ENCODE measurements at places on chromosomes 1 and 21.

DNA sequence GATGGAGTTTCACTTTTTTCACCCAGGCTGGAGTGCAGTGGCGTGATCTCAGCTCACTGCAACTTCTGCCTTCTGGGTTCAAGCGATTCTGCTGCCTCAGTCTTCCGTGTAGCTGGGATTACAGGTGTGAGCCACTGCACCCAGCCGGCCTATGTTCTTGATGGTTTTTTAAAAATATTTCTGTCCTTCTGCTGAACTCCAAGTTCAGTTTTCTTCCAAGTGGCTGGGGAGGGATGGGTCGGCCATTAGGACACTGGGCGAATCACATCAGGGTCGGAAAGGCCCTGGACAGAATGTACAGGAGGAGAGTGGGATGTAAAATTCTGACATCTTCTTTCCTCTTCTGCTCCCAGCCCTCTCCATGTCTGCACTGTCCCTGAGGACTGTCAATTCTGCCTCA lies 289.6 kb downstream of the PTPRU start:
- no peak overlapping the region for H3K27ac ChIP-seq
- DNase-seq: no peak
- H3K4me1 ChIP-seq: no peaks in the 10 kb centered on the region

- no peaks in the 10 kb centered on the region for H3K27me3 ChIP-seq
- no peak for DNase-seq
- H3K4me1 ChIP-seq: no peaks in the 10 kb centered on the region
- no peak overlapping the region for H3K4me3 ChIP-seq
- H3K36me3 ChIP-seq: no peaks in the 10 kb centered on the region
Measured at GRCh38 chr1:177082855-177083693, 81.4 kb downstream of the ASTN1 start.

GRCh38 chr1:209229494-209230061 lies 353.9 kb upstream of the CAMK1G start:
- DNase-seq: no peak
- H3K4me1 ChIP-seq: no peaks in the 10 kb centered on the region
- H3K27me3 ChIP-seq: no peaks in the 10 kb centered on the region
- no peaks in the 10 kb centered on the region for H3K36me3 ChIP-seq
- H3K27ac ChIP-seq: no peak overlapping the region
- no peak overlapping the region for H3K4me3 ChIP-seq

DNA sequence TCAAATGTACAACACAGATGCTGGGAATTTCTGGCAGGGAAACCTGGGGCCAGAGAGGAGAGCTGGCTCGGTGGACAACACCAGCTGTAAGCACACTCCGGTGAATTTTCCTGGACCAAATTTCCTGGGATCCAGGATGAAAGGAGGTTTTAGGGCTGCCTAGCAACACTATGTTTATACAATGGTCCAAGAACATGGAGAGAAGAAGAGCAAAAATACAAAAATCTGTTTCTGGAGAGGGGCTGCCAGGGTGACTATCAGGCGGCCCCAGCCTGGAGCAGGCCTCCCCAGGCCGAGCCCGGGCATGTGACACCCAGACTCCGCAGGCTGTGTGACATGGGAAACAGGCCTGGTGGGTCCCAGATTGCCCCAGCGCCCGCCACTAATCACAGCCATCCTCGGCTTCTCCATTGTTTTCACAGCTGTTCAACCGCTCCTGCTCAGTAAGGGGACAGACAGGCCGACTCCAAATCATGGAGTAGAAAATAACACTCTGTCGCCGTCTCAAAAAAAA lies 336.0 kb upstream of the NFIA start:
- no peak overlapping the region for H3K4me3 ChIP-seq
- H3K4me1 ChIP-seq: no peaks in the 10 kb centered on the region
- no peaks in the 10 kb centered on the region for H3K36me3 ChIP-seq
- no peaks in the 10 kb centered on the region for H3K27me3 ChIP-seq

DNA sequence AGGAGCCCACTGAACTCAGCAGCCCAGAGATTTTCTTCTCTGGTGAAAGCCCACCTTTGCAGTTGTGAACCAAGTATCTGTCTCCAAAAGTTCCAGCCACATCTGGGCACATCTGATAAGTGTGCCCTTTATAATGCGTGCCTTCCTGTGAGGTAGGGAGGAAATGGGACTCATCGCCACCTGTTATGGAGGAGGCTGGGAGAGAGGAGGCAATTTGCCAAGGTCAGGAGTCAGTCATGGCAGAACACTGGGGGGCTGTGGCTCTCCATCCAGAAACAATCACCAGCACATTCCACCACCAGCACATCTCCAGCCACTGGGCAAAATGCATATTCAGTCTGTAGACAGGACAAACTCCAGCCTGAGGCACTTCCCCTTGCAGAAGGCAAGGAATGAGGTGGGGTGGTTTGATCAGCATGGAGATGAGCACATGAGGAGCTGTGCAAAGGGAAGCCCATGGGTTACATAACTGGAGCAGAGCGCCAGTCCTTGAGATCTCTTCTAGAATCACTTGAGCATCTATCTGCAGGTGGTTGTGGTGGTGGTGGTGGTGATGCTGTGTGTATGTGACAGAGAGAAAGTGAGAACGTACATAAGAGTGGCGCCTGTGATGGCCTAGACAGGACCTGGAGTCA lies 15.0 kb upstream of the LEMD1 start:
- H3K27me3 ChIP-seq: peaks cover 7% of the 10 kb centered on the region
- no peaks in the 10 kb centered on the region for H3K36me3 ChIP-seq
- no peak for DNase-seq
- H3K4me3 ChIP-seq: no peak overlapping the region
- H3K27ac ChIP-seq: no peak overlapping the region
- peaks cover 25% of the 10 kb centered on the region for H3K4me1 ChIP-seq

DNA sequence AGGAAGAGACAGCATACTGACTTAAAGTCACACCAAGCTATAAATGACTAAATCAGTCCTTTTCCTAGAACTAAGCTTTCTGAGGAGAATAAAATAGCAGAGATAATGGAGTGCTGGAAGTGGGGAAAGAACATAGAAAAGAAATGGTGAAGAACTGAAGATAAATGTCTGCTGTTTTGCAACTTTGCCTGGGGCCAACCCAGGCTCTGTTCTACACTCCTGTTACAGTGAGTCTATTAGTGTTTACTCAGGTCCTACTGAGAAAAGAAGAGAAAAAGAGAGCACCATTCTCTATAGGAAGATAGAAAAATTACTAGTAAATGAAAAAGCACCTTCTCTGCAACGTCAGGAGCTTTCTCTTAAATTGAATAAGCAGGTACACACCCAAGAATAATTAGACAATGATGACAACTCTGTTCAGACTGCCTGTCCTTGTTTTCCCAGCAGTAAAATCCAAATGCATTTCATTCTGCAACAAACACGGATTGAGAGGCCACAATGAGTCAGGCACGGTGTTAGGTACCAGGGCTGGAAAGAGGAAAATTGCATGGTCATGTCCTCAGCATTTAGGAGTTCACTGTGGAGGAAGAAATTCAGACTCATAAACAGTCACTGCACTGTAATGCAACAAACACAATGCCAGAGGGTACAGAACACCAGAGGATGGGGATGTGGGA lies 139.4 kb upstream of the CAMK1G start:
- no peak overlapping the region for H3K4me3 ChIP-seq
- no peak overlapping the region for H3K27ac ChIP-seq
- no peaks in the 10 kb centered on the region for H3K36me3 ChIP-seq
- H3K27me3 ChIP-seq: no peaks in the 10 kb centered on the region
- no peaks in the 10 kb centered on the region for H3K4me1 ChIP-seq
- DNase-seq: no peak

- peaks cover 9% of the 10 kb centered on the region for H3K4me1 ChIP-seq
- no peak overlapping the region for H3K4me3 ChIP-seq
- no peak for DNase-seq
- H3K27me3 ChIP-seq: no peaks in the 10 kb centered on the region
Measured at GRCh38 chr1:31866450-31867032, 50.7 kb upstream of the SPOCD1 start.

GRCh38 chr1:3463013-3463385 lies 8.5 kb downstream of the ARHGEF16 start:
- DNase-seq: no peak
- no peaks in the 10 kb centered on the region for H3K27me3 ChIP-seq
- H3K4me1 ChIP-seq: peaks cover 9% of the 10 kb centered on the region
- H3K27ac ChIP-seq: no peak overlapping the region

DNA sequence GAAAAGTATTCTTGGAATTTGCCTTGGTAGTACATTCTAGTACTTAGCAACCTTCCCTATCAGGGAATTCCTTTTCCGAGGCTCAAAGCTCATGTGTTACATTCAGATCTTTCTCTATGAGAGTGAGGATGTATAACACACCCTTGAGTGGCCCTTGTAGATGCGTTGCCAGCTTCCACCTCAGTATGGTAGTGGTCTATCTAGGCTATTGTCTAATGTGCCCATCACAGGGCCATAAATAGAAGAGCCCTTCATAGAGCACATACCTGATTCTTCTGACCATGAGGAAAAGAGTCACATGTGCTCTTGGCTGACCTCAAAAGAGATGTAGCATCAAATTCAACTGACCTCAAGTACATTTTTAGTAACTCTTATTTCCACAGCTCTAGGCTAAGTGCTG lies 14.0 kb upstream of the ZC3H11B start:
- H3K27me3 ChIP-seq: no peaks in the 10 kb centered on the region
- H3K4me3 ChIP-seq: no peak overlapping the region

DNA sequence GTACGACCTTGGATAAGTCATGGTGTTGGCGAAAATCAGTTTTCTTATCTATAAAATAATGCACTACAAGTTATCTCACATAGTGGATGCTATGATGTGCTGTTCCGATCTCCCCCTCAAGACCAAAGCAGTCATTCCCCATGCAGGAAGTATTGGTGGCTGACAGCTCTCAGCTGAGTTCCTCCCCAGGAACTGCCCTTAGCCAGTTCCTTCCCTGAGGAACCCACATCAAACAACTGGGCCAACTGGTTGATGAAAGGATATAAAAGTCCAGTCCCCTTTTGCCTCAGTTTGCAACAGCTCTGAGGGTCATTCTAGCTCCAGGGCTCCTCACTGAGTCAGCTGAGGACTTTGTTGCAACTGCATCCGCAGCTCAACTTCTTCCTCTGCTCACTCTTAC lies 16.1 kb upstream of the SLAMF1 start:
- no peak for DNase-seq
- peaks cover 14% of the 10 kb centered on the region for H3K4me1 ChIP-seq
- no peaks in the 10 kb centered on the region for H3K36me3 ChIP-seq
- H3K4me3 ChIP-seq: no peak overlapping the region
- H3K27ac ChIP-seq: no peak overlapping the region

DNA sequence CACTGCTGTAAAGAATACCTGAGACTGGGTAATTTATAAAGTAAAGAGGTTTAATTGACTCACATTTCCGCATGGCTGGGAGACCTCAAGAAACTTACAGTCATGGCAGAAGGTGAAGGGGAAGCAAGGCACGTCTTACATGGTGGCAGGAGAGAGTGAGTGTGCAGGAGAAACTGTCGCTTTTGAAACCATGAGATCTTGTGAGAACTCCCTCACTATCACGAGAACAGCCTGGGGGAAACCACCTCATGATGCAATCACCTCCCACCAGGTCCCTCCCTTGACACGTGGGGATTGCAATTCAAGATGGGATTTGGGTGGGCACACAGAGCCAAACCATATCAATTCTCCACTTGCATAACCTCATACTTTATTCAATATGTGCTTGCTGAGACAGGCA lies 76.6 kb downstream of the GIPC2 start:
- H3K4me1 ChIP-seq: no peaks in the 10 kb centered on the region
- DNase-seq: no peak
- H3K4me3 ChIP-seq: no peak overlapping the region
- no peak overlapping the region for H3K27ac ChIP-seq
- H3K27me3 ChIP-seq: no peaks in the 10 kb centered on the region

DNA sequence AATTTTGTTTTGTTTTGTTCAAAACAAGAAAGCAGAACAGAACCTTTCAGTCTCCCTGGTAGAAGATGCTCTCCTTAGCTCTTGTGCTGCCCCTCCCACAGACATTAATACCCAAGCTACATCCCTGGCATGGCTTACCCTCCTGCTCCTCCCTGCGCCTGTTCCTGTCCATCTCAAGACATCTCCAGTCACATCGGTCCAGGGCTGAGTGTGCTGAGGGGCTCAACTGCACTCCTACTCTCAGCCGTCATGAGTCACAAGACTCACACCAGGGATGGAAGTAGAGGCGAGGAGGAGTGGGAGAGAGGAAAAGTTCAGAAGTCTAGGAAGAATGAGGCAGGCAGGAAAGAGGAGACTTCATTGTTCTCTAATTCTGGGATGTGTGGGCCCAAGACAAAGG lies 9.2 kb upstream of the TACSTD2 start:
- no peak overlapping the region for H3K27ac ChIP-seq
- no peaks in the 10 kb centered on the region for H3K27me3 ChIP-seq
- H3K4me1 ChIP-seq: peaks cover 9% of the 10 kb centered on the region
- H3K4me3 ChIP-seq: no peak overlapping the region
- DNase-seq: no peak

DNA sequence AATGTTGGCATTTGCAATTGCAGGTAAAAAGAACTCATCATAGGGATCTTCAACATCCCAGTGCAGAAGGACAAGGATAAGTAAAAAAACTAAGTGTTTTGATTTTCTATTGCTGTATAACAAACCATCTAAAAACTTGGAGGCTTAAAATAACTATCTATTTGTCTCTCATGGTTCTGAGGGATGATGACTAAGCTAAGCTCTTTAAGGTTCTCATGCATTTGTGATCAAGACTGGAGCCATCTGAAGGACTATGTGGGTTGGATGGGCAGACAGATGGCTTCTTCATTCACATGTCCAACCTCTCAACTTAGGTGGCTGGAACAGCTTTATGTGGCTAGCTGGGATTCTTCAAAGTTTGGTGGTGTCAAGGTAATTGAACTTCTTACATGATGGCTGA lies 51.5 kb downstream of the RPL5 start:
- no peaks in the 10 kb centered on the region for H3K4me1 ChIP-seq
- no peak overlapping the region for H3K4me3 ChIP-seq
- no peaks in the 10 kb centered on the region for H3K36me3 ChIP-seq
- no peaks in the 10 kb centered on the region for H3K27me3 ChIP-seq
- no peak for DNase-seq

DNA sequence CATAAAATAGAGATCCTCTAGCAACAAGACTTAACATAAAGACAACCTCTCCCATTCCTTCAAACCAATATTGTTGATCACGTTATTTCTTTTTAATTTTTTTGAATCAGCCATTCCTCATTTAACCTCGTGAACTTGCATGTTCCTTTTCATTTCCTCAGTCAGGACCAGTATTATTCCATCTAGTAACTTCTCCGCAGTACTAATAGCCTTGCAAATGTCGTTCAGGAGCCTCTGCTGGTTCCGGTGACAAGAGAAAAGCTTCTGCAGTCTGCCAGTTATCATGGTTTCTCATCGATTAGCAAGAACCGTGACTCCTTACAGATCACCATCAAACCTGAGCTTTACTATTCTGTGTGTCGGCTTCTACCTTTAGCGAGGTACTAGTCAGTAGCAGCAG lies 3.0 kb downstream of the APP start:
- peaks cover 9% of the 10 kb centered on the region for H3K4me1 ChIP-seq
- H3K27ac ChIP-seq: no peak overlapping the region
- no peak overlapping the region for H3K4me3 ChIP-seq

All from common myeloid progenitor, CD34-positive (primary cell).